ENCODE measurements at places on chromosomes 4 and X.
A peak's percentile ranks its signal among the peaks of the same experiment; 100 is the strongest.

GRCh38 chr4:132003593-132003992, 1145.5 kb upstream of the PCDH10 start:
- DNase-seq, result no peak

- DNase-seq, result peak; percentile 27
These were observed 23.5 kb downstream of the OTC start for GRCh38 chrX:38375891-38376290.

DNA sequence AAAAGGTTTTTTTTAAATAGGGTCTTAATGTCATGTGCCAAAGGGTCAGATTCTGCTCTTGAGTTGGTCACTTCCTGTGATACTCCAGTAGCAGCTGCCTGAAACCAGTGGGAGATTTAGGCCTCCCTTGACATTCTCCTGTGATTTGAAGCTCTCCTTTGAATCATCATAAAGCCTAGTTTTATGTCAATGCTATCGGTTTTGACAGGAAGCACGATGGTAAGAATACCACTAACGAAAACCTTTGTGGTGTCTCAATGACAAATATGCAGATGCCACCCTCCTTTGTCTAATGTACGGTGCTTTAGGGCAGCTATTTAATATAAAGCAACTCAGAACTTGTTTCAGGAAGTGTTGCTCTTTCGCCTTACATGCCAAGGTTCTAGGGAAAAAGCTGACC, 44.2 kb downstream of the CCNI start:
- no peak for DNase-seq

DNA sequence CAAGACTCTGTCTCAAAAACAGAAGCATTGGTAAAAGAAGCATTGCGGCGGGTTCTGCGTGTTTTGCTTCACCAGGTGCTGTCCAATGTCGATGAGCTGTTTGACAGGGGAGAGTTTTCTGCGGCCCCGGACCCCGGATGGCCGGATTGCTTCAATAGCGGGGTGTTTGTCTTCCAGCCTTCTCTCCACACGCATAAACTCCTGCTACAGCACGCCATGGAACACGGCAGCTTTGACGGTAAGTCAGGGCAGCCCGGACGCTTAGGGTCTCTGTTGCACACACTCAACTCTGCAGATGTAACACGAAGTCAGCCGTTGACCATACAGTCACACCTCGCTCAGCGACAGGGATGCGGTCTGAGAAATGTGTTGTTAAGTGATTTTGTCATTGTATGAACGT, 26.2 kb downstream of the GYG2 start:
- DNase-seq, result no peak

DNA sequence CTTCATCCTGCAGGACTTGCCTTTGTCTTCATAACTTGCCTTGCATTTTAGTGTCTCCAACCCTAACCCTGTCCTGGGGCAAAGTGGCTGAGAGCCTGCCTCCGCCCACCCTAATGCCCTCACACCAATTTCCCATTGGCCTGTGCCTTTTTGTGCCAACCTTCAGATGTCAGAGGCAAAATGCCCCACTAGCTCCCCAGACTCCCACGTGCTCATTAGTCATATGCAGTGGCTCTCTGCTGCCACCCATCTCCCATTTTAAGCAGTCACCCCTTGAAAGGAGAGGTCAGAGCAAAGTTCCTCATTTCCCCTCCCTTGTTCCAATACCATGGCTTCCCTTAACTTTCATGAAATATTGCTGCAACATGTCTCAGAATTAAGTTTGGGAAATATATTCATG, 74.8 kb upstream of the PASD1 start:
- peak; percentile 23 for DNase-seq

- DNase-seq, result no peak
These were observed 43.6 kb downstream of the ZNF827 start for GRCh38 chr4:145895056-145895455.

DNA sequence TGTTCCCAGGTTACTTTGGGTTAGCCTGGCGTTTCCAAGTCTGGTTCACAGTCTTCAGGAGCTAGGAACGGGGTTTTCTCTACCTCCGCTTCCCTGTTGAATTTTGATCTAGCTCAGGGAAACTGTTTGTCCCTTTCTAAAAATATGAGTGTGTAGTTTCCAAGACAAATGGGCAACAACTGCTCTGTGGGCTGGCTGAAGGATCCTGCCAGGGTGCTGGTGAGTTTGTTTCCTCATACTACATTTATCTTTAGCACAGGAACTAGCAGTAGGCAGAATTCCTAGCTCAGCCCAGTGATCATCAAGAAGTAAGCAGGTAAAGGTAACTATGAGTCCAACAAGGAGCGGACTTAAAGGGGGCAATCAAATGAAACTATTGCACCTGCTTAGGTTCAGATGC, 13.3 kb upstream of the FAM47E start:
- no peak for DNase-seq

- DNase-seq, result no peak
These were observed 804 bp downstream of the OSTC start for GRCh38 chr4:108651014-108651791.

DNA sequence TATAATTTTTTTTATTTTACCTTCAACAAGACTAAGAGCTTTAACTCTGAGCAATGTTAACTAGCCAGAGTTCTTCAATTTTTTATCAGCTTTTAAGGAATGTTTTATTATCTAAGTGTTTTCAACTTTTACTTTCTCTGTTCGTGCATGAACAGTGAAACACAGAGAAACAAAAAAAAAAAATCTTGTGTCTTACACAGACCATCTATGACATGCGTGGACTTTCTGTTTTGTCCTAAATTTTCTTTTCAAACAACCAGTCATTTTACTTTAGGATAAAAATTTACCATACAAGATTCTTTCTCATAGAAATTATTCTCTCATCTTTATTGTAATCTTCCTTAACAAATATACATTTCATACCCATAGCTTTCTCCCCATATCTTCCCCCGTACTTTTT, 731.9 kb upstream of the PCDH10 start:
- no peak for DNase-seq

GRCh38 chr4:127846765-127847164, 33.9 kb upstream of the PLK4 start:
- no peak for DNase-seq

DNA sequence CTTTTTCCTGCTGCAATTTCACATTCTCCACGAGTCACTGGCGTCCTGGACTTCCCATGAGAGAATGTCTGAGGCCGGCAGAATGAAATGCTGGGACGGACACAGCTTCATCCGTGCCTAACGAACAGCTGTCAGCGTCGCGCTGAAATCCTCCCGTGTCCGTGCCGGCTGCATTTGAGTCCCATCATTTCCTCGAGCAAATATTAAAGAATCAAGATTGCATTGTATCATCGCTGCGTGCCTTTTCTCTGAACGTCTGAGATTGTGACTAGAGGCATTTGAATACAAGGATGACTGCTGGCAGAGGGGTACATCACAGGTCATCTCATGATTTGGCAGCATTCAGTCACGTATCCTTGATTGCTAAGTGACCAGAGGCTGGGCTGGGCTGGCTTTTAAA, 279.9 kb downstream of the ASMT start:
- no peak for DNase-seq

- peak; percentile 7 for DNase-seq
These were observed 160.4 kb upstream of the GPR101 start for GRCh38 chrX:137194164-137194563.

- no peak for DNase-seq
These were observed 251.0 kb downstream of the ANK2 start for GRCh38 chr4:113300471-113300928.

DNA sequence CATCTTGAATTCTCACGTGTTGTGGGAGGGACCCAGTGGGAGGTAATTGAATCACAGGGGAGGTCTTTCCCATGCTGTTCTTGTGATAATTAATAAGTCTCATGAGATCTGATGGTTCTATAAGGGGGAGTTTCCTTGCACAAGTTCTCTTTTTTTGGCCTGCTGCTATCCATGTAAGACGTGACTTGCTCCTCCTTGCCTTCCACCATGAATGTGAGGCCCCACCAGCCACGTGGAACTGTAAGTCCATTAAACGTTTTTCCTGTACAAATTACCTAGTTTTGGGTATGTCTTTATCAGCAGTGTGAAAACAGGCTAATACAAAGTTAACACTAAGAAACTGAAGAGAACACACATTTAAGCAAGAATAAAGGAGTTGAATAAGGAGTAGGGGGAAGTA, 16.0 kb downstream of the TBCK start:
- DNase-seq, result no peak

GRCh38 chr4:532588-533317, 33.7 kb downstream of the PIGG start:
- no peak for DNase-seq

GRCh38 chr4:59689149-59689548, 1511.0 kb upstream of the ADGRL3 start:
- DNase-seq, result no peak

DNA sequence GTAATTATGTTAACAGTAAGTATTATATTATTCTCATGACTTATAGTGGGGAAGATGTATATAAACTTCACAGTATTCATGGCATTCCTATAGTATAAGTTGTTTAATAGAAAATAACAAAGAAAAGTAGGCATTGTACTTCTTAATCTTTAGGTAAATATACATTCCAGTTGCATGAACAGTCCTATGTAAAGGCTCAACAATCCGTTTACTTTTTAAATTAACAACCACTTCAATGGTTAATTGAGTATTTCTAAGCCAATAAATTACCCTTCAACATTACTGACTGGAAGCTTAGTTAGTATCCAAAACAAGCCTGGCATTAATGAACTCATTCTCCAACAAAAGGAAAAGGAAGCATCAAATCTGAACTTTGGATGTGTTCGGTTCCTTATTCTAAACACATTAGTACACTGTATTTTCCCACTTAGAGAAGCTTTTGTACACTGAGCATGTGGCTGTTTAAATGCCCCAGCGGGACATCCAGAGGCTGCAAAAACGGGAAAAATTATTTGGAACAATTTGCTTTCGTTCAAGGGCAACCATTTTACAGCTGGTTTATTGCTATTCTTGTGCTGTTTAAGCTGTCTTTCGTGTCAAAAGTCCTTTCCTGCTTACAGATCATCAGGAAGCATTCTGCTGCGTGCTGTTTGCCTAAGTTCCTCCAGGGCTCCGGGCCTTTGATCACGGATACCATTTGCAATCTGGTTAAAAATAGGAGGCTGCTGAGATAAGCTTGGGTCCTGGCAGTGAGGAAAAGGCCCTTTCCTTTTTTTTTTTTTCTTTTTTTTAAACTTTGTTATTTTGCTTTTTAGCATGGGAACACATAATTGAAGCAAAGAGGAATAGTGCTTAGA, 460.3 kb downstream of the SPRY1 start:
- DNase-seq, result no peak

DNA sequence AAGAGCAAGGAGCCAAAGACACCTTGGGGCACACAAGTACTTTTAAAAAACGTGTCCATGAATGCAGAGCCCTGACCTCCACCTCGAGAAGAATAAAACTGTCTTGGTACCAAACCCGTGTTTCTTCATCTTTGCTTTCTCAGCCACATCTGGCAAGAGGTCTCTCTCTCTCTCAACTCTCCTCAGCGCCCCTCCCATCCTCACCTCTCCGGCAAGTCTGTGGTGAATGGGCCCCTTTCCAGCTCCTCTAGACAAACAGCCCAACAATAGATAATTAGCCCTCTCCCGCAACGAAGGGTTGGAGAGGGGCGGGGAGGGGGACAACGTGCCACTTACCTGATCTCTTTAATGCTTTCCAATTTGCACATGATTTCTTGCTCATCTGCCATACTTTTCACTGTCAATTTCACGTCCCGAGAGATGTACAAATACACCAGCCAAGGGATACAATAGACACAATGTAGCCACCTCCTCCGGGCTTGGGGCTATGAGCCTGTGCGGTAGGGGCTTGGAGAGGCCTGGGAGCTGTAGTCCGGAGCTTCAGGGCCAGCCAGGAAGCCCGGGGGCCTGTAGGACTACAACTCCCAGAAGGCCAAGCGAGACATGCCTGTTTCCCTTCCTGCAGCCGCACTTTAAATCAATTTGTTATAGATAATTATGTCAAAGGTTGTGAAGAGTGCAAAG, at the start of gene ZC4H2:
Gene ZC4H2, minus strand, starts transcription at position 462 of the 684 bp plus-strand sequence. Its CDS starts 73 bp downstream, at position 389.
- peak; percentile 77 for DNase-seq

DNA sequence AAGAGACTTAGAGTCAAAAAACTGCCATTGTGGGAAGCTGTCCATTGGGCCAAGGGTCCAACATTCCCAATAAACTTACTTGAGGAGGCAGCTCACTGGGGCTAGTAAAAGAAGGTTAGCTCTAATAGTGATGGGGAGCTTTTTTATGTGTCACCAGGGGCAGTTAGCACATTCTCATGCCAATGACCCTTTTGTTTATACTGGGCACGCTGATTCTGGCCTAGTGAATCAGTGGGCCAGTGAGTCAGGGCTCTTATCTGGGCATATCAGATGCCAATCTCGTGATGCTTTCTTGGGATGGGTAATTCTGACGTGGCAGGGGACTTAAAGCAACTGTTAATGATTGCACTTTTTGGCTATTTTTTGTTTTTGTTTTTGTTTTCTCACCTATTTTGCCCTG, 27.8 kb downstream of the TCEAL1 start:
- DNase-seq, result no peak

GRCh38 chrX:19627533-19627932, 112.2 kb upstream of the MAP3K15 start:
- DNase-seq, result no peak

GRCh38 chrX:135547767-135548166, 27.3 kb downstream of the INTS6L start:
- no peak for DNase-seq

GRCh38 chr4:69995526-69996016, at the start of gene STATH:
TSS of gene STATH (plus strand) at chr4:69995966. CDS start at chr4:69998438, 2,472 bp downstream.
- no peak for DNase-seq

DNA sequence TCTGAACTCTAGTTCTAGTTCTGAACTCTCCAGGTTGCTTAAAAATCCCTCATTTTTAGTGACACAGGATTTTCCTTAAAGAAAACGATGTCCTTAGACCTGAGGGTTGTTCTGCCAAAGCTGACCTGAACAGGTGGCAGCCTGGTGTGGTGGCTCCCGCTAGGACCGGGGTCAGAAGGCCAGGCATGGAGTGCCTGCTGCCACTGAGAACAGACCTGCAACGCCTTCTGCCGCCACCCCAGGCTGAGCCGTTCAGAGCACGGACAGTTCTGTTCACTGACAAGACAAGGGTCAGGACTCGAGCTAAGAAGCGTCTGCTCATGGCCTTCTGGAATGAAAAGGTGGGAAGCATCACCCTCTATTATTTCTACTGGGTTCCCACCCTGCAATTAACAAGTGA, 15.8 kb downstream of the DCTD start:
- no peak for DNase-seq

DNA sequence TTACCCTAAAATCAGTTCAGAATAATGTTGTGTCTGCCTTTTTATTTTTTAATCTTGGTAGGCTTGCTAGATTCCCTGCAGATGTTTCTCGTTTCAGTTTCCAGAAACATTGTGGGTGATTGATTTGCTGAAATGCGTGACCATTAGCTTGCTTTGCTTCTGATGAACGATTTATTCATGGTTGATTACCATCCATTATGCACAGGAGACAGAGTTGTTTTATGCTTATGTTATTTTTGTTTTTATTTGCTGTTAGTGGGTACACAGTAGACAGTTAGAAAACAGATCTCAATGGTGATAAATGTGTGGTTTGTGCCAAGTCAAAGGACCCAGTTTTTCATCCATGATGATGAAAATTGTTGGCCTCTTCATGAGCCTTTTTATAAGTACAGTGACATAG, 455.6 kb upstream of the BOD1L1 start:
- no peak for DNase-seq

DNA sequence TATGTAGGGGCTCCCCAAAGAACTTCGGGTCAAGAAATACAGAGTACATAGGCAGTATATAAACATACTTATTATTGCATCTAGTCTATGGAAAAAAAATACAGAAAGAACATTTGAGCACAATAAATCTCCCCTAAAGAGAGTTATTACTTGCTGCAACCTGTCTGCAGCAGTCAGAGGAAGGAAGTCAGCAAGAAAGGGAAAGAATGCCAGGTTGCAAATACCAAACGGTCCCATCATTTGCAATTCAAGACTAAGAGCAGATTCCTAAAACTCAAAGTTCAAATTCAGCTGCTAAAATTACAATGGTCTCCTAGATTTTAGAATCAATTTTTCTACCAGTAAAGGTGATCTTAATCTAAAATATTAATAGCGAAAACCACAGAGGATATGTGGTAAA, 236.2 kb upstream of the NUDT6 start:
- DNase-seq, result no peak

All from GM13976 (cell line).